ENCODE measurements at places on chromosomes 16 and 17.

DNA sequence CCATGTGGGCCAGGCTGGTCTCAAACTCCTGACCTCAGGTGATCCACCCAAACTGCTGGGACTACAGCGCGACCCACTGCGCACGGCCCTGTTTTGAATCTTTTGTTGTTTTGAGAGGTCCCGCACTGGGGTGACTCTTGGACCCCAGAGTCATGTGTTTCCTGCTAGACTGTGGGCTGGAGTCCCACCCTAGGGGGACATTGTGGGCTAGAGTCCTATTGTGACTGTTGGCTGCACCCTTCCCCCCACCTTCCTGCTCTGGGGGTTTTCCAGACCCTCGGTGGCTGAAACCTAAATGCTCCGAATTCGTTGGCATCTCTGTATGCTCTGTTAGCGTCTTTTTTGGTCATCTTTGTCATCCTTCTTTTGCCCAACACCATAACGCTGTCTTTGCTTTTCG is 16.0 kb downstream of the NUPR1 start:
- no peak for DNase-seq

- DNase-seq: no peak
Observed at GRCh38 chr16:81201267-81201666, 37.2 kb upstream of the BCO1 start.

- peak; percentile 39 for DNase-seq
Observed at GRCh38 chr17:31558748-31559583, 167.5 kb downstream of the RAB11FIP4 start.

GRCh38 chr16:70375636-70376611 is 29.2 kb downstream of the DDX19A start:
- no peak for DNase-seq

GRCh38 chr16:17773698-17774101 is 302.9 kb upstream of the XYLT1 start:
- no peak for DNase-seq

DNA sequence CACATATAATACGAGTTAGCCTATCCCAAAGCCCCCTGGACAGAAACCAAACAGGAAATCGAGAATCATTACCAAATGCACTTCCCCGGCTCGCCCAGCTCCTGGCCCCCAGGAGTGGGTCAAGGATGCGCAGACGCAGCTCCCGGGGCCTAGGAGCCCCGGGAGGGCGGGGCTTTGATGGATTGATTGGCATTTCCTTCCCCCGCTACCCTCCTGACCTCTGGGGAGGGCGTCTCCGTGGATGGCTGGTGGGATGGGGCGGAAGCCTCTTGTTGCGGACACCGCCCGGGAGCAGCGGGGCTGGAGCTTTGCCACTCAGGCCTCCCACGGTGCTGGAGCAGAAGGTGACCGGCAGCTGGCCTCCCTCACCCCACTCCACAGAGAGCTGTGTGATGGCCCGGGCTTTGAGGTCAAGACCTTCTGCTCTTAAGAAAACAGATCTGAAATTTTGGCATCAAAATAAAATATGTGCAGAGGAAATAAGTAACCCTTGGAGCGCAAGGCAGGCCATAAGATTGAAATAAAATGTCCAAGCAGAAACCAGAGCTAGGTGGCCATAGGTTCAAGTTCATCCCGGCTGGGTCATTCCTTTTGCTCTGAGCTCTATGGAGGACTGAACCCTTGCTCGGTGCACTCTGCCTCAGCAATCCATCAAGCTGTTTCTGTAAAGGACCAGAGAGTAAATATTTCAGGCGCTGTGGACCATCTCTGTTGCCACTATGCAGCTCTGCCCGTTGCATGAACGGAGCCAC is 262.3 kb downstream of the SOX9 start:
- DNase-seq: no peak

- DNase-seq: no peak
Observed at GRCh38 chr17:50352693-50353599, 7.0 kb downstream of the XYLT2 start.

DNA sequence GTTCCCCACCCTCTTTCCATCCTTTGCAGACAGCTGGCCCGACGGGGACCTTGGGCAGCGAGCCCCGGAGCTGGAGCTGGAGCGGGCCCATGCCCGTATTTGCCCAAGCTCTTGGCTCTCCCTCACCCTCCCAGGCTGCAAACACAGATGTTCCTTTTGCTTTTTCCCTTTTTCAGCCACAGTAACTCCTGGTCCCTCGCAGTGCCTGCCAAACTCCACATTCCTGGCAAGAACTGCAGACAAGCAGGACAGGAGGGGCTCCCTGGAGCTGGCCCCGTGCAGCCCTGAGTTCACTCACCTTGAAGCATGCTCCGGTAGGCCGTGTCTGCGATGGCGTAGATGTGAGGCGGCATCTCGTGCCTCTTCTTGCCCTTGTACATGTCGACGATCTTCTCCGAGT is 33.9 kb downstream of the MYH11 start:
- DNase-seq: no peak

DNA sequence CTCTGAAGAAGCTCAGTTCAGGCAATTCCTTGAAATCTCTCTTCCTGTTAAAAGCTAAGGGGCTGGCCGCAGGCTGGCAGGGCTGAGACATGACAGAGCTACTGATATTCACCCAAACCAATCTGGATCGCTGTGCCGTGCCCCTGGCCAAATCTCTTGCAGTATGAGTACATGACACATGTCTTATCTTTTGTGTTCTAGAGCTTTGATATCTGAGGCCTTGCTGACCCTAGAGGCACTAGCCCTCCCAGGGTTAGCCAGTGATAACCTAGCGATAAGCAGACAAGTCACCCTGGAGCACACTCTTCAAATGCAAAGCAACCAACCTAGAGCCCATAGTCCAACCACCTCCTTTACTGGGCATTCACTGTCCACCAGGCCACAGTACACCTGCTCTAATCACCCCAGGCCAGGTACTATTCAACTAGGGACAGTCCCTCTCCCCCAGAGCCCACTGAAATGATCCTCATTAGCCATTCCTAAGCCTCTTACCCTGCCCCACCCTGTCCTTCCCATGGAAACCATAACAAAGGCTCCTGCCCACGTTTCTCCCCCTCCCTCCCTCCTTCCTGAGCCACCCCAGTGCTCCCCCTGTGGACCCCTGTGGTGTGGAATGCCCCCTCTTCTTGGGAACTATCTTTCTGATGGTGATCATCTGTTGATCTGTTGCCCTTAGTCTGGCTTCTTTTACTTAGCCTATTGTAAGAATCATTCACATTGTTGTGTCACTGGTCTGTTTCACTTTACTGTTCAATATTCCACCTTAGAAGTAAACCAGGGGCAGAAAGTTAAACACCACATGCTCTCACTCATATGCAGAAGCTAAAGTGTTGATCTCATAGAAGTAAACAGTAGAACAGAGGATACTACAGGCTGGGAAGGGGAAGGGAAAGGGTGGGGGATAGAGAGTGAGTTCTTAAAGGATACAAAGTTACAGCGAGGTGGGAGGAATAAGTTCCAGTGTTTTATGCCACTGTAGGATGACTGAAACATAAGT is 52.5 kb downstream of the TEKT5 start:
- DNase-seq: no peak

GRCh38 chr16:68921637-68922036 is 78.3 kb downstream of the TANGO6 start:
- no peak for DNase-seq

- DNase-seq: no peak
Observed at GRCh38 chr17:49217651-49218413, 7.3 kb downstream of the ABI3 start.

GRCh38 chr17:76953946-76954345 is 85.7 kb downstream of the MGAT5B start:
- DNase-seq: no peak

- no peak for DNase-seq
Observed at GRCh38 chr16:5393070-5393469, 295.5 kb upstream of the EEF2KMT start.

GRCh38 chr16:88407807-88408206 is 25.0 kb downstream of the ZNF469 start:
- no peak for DNase-seq

- no peak for DNase-seq
Observed at GRCh38 chr17:78967782-78968362, 11.9 kb downstream of the LGALS3BP start.

DNA sequence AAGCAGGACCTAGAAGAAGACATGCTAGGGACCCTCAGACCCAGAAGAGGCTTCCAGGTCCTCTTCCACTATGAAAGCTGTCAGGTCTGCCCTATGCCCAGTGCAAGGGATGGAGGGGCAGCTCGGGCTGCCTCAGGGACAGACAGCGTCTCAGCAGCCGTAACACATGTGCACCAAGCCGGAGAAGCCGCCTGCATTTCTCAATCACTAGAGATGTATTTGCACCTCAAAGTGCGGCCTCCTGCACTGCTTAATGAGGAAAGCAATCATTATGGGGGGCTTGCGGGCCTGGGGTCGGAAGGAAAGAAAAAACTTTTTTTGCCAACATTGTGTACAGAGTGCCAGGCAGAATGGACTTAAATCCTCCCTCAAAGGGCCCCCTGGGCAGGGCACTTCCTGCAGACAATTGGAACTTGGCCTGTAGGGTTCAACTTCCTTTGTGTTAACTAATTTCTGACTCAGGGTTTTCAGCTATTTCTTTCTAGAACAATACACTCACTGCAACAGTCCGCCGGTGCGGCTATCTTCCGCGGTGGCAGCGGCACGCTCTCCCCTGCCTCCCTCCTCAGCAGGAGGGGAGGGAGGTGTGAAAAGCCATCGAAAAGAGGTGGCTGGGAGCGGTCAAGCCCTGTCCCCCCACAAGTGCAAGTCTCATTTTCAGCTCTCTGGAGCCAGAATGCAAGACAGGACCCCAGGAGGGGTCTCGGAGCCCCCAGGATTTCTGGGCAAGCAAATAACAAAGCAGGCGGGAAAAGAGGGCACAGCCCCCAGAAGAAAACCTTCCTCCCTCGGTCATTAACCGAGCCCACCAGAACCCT is 101.2 kb downstream of the ZNF423 start:
- DNase-seq: no peak

- DNase-seq: no peak
Observed at GRCh38 chr16:68823401-68824135, 19.8 kb upstream of the TANGO6 start.

DNA sequence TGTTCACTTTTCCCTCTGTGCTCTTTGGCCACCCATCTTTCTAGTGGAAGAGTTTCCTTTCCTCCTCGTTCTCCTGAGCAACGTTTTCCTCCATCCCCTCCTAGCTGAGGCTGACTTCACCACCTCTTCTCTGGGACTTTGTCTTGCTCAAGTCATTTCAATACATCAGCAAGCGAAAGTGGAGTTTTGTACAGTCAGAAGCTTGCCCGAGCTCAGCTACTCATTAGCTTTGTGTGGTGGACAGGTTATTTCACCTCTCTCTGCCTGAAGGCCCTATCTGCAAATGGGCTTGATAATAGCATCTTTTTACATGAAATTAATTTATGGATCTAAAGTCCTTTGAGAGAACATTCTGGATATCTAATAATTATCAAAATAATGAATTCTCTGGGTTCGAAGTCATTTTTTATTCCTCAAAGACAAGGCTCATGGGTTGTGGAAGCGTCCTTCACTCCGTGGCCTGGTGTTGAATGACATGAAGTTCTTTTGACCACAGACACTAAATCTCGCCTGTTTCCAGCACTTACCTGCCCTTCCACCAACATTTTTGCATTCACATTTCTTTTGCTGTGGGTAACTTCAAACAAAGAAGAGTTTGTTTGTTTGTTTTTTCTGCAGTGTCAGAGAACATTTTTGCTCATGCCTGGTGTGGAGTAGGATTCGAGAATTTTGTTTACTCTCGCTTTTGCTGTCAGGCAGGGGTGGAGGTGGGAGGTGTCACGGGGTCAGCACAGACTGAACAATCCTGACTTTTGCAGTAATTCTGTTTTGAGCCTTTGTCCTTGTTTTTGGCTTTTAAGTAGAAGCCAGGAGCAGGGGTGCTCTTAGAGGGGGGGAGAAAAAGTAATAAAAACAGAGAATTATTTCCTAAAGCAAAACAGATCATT is 155.0 kb upstream of the CACNG5 start:
- no peak for DNase-seq

GRCh38 chr17:68775318-68775717 is 174.2 kb upstream of the FAM20A start:
- no peak for DNase-seq

GRCh38 chr17:54956791-54957190 is 11.7 kb downstream of the COX11 start:
- no peak for DNase-seq

DNA sequence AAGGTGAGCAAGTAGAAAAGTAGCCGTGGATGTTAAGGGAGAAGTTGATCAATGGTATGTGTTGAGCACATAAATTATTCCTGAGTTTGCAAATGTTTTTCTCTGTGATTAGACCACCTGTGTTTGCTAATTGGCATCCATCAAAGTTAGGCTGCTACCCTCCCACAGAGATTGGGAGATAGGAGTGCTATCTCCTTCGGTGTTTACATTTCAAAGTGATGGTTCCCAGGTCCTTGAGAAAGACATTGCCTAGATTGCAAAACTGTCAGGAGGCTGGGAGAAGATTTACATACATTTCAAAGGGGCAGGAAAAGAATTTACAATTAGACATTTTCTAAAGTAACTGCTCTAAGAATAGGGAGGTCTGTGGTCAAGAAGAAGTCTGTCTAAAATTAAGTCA is 54.3 kb upstream of the CNTNAP4 start:
- no peak for DNase-seq

DNA sequence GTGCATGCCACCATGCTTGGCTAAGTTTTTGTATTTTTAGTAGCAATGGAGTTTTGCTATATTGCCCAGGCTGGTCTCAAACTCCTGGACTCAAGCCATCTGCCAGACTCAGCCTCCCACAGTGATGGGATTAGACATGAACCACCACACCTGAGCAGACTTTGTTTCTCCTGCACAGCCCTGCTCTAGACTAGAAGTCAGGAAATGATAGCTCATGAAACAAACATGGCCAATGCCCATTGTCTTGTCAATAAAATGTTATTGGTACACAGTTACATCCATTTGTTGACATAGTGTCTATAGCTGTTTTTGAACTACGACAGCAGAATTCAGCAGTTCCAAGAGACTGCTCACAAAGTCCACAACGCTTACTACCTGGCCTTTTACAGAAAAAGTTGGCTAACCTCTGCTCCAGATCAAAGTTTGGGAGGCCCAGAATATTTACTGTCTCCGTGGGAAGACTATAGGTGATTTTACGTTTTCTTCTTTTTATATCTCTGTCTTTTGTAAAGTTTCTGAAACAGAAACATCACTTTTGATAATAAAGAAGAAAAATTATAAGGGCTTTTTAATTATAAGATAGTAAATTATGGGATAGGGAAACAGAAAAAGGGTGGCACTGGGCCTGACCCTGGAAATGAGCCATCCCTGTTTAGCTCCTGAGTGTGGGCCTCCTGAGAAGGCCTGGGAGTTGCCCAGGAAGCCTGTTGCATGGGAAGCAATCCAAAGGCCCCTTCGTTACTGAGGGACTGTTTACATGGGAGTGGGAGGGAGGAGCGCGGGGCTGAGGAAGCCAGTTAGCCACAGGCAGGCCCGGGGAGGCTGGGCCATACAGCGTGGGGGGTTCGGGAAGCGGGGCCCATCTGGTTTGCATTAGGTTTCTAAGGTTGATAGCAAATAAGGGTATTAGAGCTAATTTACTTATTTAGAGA is 201.5 kb downstream of the IRF8 start:
- DNase-seq: no peak
